Activated CD8-positive, alpha-beta memory T cell treated with anti-CD3 and anti-CD28 coated beads for 4 hours (primary cell): ENCODE measurements at places on chromosomes 12 and 14.

GRCh38 chr14:31294746-31295405 lies 87.3 kb upstream of the HECTD1 start:
- no peak for DNase-seq

GRCh38 chr14:58395812-58396788 lies at the start of gene TOMM20L:
TSS of gene TOMM20L (plus strand) at chr14:58395930. CDS start at chr14:58395958, 28 bp downstream.
- peak; percentile 37 for DNase-seq

DNA sequence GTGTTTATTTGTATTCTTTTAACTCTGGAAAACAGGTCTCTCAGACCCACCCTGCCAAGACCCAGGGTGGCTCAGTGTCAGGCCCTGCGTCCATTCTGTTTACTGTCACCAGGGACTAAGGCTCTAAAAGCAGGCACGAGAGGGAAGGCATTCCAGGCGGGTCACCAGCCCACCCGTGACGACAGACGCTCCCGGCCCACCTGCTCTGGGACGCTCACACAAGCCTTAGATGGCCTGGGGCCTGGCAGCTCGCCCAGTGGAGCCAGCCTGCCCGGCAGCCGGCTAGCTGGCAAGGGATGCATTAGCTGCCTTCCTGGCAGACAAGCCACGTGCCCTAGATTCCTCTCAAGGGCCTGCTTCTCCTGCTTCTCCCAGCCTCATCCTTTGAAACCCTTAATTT lies 9.2 kb upstream of the NUAK1 start:
- DNase-seq, result no peak

DNA sequence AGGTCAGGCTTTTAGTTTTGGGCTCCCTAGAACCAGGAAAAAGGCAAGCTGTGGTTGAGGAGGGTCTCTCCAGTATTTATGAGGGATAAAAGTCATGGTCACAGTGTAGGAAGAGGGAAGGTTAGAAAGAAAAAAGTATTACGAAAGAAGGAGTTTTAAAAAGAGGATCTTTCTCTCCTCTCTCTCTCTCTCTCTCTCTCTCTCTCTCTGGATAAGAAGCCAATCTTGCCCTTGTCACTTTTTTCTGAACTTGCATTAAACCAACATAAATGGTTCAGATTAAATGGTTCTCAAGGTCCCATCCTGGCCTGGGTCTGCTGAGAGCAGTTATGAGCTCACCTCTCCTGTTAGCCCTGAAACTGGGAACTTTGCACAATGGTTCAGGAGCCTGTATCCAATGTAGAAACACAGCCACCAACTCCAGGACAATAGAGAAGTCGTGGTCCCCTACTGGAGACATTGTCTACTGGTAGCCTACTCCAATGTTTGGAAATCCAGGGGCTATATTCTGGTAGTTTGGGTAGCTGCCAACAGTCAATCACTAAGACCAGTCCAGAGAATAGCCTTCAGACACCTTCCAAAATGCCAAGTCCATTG lies 131.9 kb downstream of the DAD1 start:
- DNase-seq, result no peak

DNA sequence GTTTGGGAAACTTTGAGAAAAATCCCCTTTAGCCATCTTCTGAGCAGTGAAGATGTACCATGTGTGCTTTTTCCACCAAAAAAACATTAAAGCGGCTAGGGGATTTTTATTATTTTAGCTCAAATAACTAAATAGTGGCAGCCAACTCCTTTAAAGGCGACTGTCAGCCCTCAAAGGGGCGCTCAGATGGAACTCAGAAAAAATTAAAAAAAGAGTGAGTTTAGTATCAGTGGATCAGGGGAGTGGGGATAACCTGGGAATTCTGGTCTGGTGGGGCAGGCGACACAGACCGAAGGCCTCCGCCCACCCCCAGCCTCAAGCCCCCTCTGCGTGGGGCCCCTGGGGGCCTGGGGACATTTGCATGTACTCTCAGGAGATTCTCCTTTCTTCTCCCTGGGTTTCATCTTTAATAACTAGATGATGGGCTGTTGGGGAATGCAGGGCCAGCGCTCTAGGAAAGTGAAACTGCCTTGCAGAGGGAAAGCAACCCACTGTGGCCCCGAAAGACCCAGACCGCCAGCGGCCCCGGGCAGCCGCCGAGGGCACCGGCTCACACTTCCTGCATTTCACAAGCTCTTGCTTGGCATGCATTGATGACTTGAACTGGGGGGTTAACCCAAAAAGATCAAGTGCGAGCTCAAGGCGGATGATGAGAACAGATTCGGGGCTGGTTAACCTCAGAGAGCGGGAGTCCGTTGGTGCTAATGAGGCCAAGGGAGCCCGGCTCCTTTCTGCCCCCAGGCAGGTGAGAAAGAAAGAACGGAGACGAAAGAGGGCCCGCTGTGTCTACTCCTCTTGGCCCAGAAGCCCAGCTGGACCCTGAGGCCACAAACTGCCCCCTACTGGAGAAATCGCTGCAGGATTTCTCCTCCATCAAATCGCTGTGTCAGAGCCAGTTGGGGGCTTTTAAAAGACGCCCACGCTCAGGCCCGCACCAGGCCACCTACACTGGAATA lies 7.3 kb upstream of the BATF start:
- DNase-seq, result no peak

- DNase-seq, result no peak
Measured at GRCh38 chr12:22588817-22589216, 36.2 kb upstream of the ETNK1 start.

DNA sequence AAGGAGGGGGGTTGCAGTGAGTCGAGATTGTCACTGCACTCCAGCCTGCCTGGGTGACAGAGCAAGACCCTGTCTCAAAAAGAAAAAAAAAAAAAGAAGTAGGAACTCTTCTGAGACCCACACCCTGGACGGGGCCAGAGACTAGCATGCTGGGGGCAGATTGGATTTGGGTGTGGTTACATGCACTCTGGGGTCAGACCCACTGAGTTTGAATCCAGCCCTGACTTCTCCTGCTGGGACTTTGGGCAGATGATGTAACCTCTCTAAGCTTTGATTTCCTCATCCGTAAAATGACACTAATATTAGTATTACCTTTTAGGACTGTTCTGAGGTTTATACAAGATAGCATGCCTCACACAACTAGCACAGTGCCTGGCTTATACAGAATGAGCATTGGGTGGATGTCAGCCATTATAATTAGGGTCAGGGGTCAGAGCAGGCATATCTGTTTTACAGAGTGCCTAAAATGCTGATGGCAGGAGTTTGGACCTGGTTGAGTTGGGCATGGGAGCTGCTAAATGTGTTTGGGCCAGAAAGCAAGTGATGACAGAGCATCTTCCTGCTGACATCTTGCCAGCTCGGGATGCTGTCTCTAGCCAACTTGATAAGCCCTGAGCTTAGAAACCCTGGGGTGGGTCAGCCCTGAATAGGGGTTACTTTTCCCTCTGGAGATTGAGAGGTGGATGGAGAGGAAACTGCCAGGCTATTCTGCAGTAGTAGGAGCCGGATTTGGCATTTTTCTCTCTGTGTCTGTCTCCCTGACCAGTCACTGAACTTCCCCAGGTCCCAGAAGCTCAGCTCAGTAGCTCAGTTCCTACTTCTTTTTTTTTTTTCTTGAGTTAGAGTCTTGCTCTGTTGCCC lies 15.5 kb downstream of the TPCN1 start:
- no peak for DNase-seq

- DNase-seq, result peak; percentile 31
Measured at GRCh38 chr12:104569346-104570173, 112.8 kb downstream of the CHST11 start.

DNA sequence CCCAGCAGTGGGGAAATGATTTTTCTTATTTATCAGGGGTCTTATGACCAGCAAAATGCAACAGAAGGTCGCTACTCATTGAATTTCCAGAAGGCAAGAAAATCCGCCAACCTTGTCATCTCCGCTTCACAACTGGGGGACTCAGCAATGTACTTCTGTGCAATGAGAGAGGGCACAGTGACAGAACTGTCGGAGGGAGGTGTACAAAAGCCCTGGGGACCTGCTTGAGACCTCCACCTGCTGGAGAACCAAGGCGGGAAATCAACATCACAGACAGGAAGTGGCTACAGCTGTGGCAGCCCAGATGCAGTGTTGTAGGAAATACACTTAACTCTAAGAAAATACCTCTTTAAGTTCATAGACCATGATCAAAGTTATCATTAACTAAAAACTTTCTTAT lies 250.9 kb upstream of the OR4E1 start:
- peak; percentile 47 for DNase-seq

- no peak for DNase-seq
Measured at GRCh38 chr14:65789363-65789762, 376.8 kb downstream of the FUT8 start.

GRCh38 chr12:131612092-131612755 lies 98.7 kb upstream of the SFSWAP start:
- DNase-seq, result no peak

DNA sequence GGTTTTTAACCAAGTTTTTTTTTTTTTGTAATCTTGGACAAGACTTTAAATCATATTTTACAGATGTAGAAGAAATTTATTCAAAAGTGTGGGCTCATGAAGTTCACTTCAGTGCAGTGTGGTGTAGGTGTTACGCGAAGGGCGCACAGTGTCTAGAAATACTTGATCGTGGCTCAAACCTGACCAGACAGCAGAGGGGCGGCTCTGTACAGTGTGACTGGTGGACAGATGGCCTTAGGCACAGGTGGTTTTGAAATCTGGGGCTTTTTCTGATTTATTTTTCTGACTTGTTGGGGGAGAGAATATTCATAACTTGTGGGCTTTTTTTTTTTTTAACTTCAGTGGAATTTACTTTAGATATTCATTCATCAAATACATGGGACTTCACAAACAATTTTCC lies 179.2 kb downstream of the PELI2 start:
- DNase-seq, result no peak

- DNase-seq, result no peak
Measured at GRCh38 chr12:39971348-39971747, 134.5 kb downstream of the SLC2A13 start.

DNA sequence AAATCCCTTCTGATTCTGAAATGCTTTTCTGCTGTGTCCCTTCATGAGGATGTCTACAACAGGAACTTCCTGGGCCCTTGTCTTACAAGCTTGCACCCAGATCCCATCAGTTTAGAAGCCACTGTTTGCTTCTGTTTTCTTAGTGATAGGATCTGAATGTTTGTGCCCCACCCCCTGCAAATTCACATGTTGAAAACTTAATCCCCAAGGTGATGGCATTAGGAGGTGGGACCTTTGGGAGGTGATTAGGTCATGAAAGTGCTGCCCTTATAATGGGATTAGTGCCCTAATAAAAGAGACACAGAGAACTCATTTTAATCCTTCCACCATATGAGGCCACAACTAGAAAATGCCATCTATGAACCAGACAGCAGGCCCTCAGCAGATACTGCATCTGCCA lies 36.0 kb upstream of the GNPNAT1 start:
- no peak for DNase-seq

GRCh38 chr12:3885277-3886094 lies 12.3 kb upstream of the PARP11 start:
- DNase-seq, result no peak

DNA sequence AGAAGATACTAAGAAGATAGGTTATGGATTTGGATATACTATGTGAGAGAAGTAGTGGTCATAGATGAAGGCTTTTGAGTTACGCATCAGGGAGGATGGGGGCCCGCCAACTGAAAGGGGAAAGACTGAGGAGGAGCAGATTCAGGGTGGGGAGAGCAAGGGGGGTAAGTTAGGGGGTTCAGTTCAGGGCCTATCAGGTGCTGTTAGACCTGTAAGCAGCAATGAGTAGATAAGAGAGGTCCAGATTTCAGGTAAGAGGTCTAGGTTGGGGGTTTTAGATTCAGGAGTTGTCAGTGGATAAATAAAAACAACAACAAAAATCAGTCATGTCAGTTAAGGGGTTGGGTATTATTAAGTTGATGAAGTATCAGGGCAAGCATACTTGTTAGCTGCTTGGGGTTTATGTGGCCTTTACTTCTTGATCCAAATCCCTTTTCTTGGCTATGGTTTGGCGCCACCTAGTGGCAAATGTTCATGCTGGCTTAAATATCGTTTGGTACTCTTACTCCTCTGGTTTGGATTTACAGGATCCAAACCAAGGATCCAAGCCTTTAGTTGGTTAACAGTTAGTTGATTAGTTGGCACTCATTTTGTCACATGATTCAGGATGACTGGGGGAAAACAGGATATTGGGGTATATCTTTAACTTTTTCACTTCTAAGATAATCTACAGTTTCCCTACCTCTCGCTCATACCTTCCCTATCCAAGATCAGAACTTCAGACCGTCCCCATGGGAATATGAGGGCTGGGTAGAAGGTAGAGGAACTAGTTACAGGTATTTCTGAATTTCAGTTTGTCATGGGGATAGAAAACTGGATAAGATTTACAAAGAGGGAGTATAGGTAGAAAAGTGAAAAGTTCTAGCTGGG lies 65.1 kb downstream of the PCNX1 start:
- DNase-seq, result peak; percentile 74

GRCh38 chr12:88501972-88502938 lies 78.0 kb downstream of the KITLG start:
- no peak for DNase-seq

DNA sequence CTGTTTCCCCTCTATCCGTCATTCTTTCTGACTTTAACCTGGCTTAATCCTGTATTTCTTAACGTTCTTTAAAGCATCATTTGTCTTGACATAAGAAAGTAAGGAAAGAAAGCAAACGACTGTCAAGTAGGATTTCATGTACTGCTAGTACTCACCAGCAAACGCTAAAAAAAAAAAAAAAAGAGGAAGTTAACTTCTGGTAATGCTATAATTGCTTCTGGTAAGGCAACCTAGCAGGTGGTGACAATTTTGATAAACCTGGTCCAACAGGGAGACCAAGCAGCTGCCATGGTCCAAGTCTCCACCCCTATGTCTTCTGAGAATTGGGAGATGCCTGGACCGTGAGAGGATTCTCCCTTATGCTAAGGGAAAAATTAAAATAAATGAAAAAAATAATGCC lies 306.6 kb downstream of the DAD1 start:
- DNase-seq, result no peak

DNA sequence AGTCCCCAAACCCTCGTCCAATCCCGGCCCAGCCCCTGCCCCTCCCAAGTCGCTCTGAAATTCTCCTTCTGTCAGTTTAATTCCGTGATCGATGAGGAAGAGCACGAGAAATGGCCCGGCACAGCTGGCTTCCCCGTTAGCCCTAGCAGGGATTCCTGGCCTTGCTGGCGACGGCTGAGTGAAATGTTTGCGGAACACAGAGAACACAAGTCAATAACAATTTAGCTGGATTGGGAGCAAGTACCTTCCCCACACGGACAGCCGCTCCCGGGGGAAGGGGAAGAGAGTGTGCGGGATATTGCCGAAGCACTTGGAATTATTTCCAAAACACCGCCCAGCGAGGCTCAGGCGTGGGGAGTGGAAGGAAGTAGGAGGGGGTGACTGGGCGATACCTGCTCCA lies 134.6 kb downstream of the RBM19 start:
- DNase-seq, result no peak

DNA sequence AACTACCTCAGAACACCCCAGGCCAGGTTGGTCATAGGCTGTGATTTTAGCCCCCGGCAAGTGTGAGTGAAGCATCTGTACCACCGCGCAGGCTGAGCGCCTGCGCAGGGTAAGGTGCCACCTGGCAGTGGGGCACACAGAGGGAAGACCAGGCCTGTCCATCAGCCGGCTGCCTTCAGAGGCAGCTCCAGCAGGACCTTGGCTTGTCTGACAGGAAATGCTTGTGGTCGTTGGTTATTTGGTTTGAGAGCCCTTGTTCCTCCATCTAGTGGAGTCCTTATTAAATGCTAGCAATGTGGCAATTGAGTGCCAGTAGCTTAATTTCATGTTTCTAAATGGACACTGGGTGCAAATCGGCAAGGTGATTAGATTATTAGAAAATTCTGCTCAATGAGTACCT lies 27.5 kb downstream of the SLC25A29 start:
- DNase-seq, result no peak
